ENCODE measurements at places on chromosomes 7 and 10.

DNA sequence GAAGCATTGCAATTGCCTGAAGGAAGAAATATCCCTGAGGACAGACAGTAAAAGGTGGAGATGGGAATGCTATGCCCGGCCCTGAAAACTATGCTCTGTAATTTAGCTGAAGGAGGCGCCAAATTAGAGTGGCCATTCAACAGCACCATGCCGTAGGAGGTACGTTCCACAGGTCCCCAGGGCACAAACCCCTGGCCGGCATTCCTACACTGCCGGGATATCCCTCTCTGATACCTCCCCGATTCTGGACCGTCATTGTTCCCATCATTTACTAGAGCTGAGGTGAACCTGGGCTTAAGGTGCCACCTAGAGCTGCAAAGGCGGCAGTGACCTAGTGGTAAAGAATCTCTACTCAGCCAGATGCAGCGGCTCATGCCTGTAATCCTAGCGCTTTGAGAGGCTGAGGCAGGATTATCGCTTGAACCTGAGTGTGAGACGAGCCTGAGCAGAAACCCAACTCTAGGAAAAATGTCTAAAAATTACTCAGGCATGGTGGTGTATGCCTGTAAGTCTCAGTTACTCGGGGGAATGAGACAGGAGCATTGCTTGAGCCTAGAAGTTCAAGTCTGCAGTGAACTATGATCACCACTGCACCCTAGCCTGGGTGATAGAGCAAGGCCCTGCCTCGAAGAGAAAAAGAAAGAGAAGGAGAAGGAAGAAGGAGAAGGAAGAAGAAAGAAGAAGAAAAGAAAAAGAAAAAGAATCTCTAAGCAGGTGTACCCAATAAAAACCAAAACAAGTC is 53.0 kb upstream of the TNKS2 start:
- DNase-seq: peak; percentile 12

- DNase-seq: no peak
These were observed 248.1 kb downstream of the MTERF1 start for GRCh38 chr7:91632234-91632940.

DNA sequence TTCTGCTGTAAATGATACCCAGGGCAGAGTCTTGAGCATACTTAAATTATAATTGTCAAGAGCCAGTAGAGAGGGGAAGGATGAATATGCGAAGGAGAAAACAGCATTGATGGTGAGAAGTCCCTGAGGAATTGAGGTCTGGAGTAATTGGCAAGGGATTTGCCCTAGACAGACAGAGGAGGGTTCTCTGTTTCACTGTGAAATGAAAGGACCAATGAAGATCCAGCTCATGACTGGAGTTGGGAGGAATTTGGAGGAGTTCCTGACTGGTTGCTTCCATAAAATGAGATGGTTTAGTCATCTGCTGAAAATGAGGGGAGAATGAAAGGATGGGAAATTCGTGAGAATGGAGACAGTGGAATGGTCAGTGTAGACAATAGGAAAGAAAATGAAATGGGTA is 6.8 kb downstream of the PRPF18 start:
- peak; percentile 75 for DNase-seq

DNA sequence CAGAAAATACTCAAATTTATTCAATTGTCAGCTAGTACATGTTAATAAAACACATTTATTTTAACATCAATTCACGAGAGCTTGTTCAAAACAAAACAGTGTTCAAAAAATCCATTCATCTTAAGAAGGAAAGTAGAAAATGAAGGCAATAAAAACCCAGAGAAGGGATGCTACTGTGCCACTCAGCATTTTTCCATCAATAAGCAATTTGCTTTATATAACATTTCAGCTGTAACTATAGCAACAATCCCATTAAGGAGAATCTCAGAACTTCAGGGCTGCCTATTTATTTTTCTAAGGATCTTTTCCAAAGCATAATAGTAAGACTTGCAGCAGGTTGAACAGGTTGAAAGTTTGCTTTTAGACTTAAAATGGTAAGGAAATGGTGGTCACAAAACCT is 190.5 kb downstream of the PCLO start:
- no peak for DNase-seq

DNA sequence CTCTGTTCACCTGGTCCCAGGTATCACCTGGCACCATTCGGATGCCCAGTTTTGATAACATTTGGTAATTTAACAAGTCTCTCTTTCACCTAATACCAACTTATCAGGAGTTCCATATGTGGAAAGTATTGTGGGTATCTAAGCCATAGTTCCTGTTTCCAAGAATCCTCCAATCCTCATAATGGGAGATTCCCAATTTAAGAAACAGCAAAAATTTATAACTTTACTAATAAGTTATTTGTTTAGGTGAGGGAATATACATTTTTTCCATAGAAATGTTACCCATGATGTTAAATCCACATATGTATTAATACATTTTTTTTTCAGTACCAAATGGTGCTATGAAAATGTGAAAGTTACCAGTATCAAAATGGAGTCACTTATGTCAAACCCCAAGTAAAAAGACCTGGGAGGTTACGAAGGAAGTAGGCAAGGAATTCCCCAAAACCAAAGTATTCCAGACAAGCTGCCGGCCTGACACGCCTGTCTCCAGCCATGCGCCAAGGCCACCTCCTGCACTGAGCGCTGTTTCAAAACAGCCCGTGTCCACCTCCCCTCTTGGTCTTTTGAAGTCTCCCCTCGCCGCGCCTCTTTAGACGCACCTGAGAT is 44.8 kb downstream of the PRKCQ start:
- DNase-seq: no peak

DNA sequence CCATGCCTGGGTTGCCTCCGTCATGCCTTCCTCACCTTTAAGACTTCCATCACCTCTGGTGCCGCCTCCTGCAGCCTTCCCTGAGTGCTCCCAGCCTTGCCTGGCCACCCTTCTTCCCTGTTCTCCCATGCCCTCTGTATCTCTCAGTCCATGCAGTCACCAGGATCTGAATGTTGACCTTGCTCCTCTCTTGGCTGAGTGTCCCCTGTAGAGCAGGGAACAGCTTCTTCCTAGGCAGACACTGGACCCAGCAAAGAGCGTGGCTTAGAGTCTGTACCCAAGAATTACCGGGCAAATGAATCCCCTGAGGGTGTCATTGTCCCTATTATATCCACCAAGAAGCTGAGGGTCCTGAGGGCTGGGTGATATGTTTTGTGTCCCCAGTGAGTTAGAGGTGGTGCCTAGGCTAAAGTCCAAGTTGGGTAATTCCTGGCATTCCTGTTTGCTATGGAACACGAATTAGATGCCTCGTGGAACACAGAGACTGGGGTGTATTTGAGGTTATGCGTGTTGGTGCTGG is 505.6 kb downstream of the RPS24 start:
- no peak for DNase-seq

GRCh38 chr7:50738932-50739331 is 43.8 kb downstream of the GRB10 start:
- no peak for DNase-seq

GRCh38 chr7:111883241-111883640 is 320.9 kb upstream of the IMMP2L start:
- no peak for DNase-seq

DNA sequence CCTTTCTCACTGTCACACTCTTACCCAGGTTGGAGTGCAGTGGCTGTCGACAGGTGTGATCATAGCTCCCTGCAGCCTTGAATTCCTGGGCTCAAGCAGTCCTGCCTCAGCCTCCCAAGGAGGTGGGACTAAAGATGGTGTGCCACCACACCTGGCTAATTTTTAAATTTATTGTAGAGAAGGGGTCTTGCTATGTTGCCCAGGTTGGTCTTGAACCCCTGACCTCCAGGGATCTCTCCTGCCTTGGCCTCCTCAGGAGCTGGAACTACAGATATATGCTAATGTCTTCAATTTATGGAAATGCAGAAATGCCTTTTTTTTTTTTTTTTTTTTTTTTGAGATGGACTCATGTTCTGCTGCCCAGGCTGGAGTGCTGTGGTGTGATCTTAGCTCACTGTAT is 42.7 kb downstream of the DNAJB6 start:
- DNase-seq: no peak

DNA sequence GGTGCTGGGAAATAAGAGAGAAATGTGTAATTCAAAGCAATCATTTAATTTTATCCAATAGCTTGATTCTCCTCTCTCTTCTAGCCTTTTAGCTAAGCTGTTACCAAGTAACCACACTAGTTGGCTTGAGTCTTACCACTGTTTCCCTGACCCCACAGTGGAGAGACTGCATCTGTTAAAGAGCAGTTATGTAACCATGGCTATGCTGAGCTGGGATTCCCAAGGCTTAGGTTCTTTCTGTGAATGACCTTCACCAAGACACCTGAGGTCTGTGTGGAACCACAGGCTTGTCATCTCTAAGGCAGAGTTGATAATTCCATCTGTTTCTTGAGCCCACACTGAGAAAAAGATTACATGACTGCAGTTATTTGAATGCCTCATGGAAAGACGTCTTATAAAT is 47.7 kb upstream of the ATRNL1 start:
- DNase-seq: no peak

- DNase-seq: peak; percentile 55
These were observed 153.6 kb upstream of the ZMIZ1 start for GRCh38 chr10:78915190-78915518.

All from AG10803 (cell line).